ENCODE measurements at places on chromosomes 1 and 21.

GRCh38 chr1:60277269-60277668, 203.7 kb upstream of the C1orf87 start:
- no peak overlapping the region for H3K4me3 ChIP-seq
- H3K4me1 ChIP-seq = peaks cover 17% of the 10 kb centered on the region
- DNase-seq = no peak
- no peaks in the 10 kb centered on the region for H3K36me3 ChIP-seq
- no peak overlapping the region for H3K27ac ChIP-seq

GRCh38 chr1:172545396-172546004, 12.6 kb downstream of the SUCO start:
- H3K4me3 ChIP-seq = no peak overlapping the region
- no peak for DNase-seq
- H3K4me1 ChIP-seq = peaks cover 23% of the 10 kb centered on the region
- no peak overlapping the region for H3K27ac ChIP-seq

GRCh38 chr1:114609826-114610225, 28.4 kb upstream of the BCAS2 start:
- peak overlapping the region; percentile 100 for H3K27ac ChIP-seq
- H3K4me1 ChIP-seq = peaks cover 12% of the 10 kb centered on the region
- H3K27me3 ChIP-seq = no peaks in the 10 kb centered on the region
- peak; percentile 34 for DNase-seq

GRCh38 chr1:65172936-65173690, 25.1 kb downstream of the AK4 start:
- H3K27ac ChIP-seq = peak overlapping the region; percentile 8
- H3K36me3 ChIP-seq = no peaks in the 10 kb centered on the region
- H3K4me3 ChIP-seq = no peak overlapping the region
- H3K4me1 ChIP-seq = peaks cover 55% of the 10 kb centered on the region
- H3K27me3 ChIP-seq = no peaks in the 10 kb centered on the region

- H3K4me1 ChIP-seq = no peaks in the 10 kb centered on the region
- no peaks in the 10 kb centered on the region for H3K36me3 ChIP-seq
- H3K27me3 ChIP-seq = no peaks in the 10 kb centered on the region
- no peak overlapping the region for H3K4me3 ChIP-seq
- no peak for DNase-seq
Observed at GRCh38 chr1:99297923-99298322, 33.6 kb downstream of the PLPPR4 start.

GRCh38 chr1:90557706-90558105, 159.4 kb downstream of the BARHL2 start:
- no peak overlapping the region for H3K4me3 ChIP-seq
- peaks cover 47% of the 10 kb centered on the region for H3K27me3 ChIP-seq
- H3K4me1 ChIP-seq = no peaks in the 10 kb centered on the region

DNA sequence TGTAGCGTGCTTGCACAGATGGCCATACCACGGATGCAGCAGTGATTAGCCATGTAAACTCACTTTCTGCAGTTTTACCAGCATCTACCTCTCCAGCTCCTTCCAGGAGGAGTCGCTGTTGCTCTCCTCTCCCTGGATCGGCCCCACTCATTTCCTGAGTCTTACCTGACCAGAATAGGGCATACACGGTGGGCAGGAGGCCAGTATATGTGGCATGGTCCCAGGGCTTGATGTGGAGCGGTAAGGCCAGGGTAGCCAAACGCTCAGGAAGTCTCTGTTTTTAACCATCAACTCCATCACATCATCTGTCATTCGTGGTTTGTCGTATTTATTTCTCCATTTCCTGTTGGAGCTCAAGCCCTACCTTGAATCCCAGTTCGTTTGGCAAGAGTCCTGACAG, 163.4 kb upstream of the USP24 start:
- no peak overlapping the region for H3K27ac ChIP-seq
- H3K27me3 ChIP-seq = no peaks in the 10 kb centered on the region
- H3K36me3 ChIP-seq = no peaks in the 10 kb centered on the region
- peaks cover 14% of the 10 kb centered on the region for H3K4me1 ChIP-seq
- peak; percentile 28 for DNase-seq

- no peaks in the 10 kb centered on the region for H3K27me3 ChIP-seq
- no peak for DNase-seq
- H3K4me1 ChIP-seq = no peaks in the 10 kb centered on the region
- H3K27ac ChIP-seq = no peak overlapping the region
- H3K36me3 ChIP-seq = peaks cover 51% of the 10 kb centered on the region
- no peak overlapping the region for H3K4me3 ChIP-seq
Observed at GRCh38 chr1:10179406-10180091, 30.8 kb upstream of the KIF1B start.

DNA sequence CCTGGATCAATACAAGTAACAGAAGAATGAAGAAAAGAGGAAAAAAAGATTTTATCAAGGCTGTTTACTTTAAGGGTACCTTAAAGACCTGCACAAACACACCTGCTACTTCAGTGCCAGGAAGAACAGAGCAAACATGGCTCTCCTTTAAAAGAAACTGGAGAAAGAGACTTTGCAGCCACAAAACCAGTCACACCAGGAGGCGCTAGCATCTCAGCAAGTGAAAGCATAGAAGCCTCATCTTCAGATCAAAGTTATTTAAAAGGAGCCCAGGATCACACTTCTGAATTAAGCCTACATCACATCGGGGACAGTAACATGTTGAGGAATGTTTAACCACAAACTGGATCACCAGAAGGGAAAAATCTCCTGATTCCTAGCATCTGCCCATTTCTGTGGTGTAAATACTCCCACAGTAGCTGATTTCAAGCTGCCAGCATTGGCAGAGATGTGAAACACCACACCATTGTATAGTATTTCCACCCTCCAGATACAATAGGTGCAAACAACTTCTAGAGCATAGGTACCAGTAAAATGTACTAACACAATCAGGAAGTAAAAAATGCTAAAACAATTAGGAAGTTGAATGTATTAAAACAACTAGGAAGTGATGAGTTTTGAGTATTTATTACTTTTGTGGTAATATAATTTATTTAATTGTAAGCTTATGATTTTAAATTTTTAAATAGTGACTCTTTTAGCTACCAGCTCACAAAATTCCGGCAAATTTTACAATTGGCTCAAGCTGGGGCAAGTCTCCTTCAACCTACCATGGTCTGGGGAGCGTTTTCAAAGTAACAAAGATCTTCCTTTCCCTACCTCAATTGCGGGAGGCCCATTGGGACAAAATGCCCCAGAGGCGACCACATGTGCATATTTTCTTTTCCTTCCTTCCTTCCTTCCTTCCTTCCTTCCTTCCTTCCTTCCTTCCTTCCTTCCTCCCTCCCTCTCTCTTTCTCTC, 105.3 kb upstream of the CLDN14 start:
- peaks cover 33% of the 10 kb centered on the region for H3K27me3 ChIP-seq
- H3K27ac ChIP-seq = no peak overlapping the region
- peaks cover 6% of the 10 kb centered on the region for H3K4me1 ChIP-seq
- H3K4me3 ChIP-seq = no peak overlapping the region
- no peaks in the 10 kb centered on the region for H3K36me3 ChIP-seq

GRCh38 chr1:205210756-205211168, 740 bp downstream of the DSTYK start:
- H3K27ac ChIP-seq = peak overlapping the region; percentile 94
- H3K36me3 ChIP-seq = peaks cover 10% of the 10 kb centered on the region
- H3K4me1 ChIP-seq = peaks cover 12% of the 10 kb centered on the region

DNA sequence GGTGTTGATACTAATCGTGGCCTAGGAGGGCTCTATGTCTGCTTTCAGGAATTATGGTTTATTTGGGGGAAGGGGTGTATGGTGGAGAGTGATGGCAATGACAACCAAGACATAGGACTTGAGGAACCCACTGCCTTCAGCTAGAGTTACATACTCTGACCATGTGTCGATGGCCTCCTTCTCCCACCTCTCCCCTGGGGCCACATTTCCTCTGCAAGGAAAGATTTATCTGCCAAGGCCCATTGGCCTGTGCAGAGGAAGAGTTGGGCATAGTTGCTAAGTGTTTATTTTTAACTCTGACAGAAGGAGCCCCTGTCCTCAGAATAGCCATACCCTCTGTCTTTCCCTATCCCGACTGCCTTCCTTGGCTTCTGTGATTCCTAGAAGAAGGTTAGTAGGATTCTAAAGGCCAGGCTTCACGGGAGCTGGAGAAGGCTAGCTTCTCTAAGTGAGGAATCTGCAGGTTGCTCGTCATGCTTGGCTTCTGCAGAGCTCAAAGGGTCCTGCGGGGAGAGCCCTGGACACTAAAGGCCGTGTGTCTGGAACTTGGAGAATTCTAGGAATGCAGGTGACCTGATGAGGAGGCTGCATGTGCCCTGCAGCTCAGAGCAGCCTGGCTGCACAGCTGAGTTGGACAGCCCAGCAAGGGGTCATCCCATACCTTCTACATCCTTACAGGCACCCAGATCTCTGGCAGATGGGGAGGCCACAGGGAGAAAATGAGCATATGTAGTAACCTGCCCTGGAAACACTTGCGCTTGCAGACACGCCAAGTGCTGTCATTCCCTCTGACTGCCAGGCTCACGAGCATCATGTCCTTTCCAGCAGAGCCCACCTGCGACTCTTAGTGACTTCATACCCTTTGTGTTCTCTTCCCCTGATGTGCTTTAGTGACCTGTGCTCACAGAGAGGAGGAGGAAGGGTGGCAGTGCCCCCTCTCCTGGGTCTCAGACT, 9.7 kb downstream of the MAPKAPK2 start:
- no peaks in the 10 kb centered on the region for H3K27me3 ChIP-seq
- no peak overlapping the region for H3K27ac ChIP-seq
- DNase-seq = no peak
- peaks cover 5% of the 10 kb centered on the region for H3K36me3 ChIP-seq
- peaks cover 49% of the 10 kb centered on the region for H3K4me1 ChIP-seq
